ENCODE measurements at places on chromosomes 13 and 19.

GRCh38 chr13:76723551-76724232 is 162.5 kb downstream of the KCTD12 start:
- no peak for DNase-seq

DNA sequence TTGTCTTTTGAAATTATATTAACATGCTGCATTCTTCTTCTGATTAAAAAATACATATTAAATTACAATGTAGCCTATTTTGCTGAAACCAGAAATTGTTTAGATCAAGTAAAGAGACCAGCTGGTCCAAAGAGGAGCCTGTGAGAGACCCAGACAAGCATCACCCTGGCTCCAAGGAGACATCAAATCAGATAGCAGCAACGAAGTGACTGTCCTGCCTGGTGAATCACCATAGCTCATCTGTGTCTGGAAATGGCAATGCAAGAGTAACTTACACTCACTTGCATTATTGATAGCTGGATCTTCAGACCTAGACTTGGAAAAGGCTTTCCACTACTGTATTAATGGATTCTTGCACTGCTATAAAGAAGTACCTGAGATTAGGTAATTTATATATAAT is 169.1 kb downstream of the KCTD12 start:
- no peak for DNase-seq

- DNase-seq: no peak
Observed at GRCh38 chr19:1933244-1933643, 7.7 kb upstream of the CSNK1G2 start.

- no peak for DNase-seq
Observed at GRCh38 chr13:47004027-47004426, 107.2 kb upstream of the HTR2A start.

- DNase-seq: no peak
Observed at GRCh38 chr13:28568286-28568685, 73.4 kb upstream of the FLT1 start.

- no peak for DNase-seq
Observed at GRCh38 chr13:48977973-48978372, 2.3 kb downstream of the FNDC3A start.

Data from Caco-2 (cell line).